Stimulated activated CD4-positive, alpha-beta T cell treated with anti-CD3 and anti-CD28 coated beads, Interleukin-4, amount 100 ng/mL, for 48 hours (primary cell): ENCODE measurements at places on chromosomes 3 and 15.
A peak's percentile ranks its signal among the peaks of the same experiment; 100 is the strongest.

DNA sequence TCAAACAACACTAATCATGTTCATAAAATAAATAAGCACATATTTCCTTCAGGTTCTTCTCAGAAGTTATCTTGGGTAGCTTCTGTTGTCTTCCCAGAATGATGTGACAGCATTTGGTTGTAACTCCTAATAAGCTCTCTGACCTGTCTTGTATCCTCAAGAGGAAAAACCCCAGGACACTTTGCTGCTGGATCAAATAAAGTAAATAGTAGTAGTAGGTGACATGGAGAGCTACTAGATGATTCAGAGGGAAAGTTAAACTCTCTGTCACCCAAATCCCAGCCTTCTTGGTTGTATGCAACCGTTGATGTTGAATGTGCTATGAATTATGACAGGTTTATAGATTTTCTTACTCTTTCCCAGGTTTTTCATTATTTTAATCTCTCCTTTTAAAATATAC, 143.0 kb downstream of the ARPP21 start:
- DNase-seq: no peak

- DNase-seq: no peak
These were observed 370.3 kb upstream of the TPM1 start for GRCh38 chr15:62672268-62672667.

DNA sequence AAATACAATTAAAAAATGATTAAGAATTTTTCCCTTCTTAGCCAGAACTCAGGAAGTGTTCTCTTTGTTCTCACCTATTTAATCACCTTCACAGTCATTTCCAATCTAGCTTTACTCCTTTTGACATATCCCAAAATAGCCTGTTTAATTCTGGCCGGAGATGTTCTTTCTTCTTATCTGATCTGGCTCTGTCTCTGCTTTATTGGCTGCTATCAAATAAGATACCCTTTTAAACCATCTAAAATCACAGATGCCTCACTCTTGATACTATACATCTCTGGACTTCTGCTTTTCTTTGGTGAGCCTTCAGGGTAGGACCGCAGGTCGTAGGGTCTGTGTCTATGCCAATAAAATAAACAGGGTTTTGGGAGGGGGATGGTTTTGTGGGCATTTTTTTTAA, 319.2 kb upstream of the SEMA6D start:
- DNase-seq: no peak

DNA sequence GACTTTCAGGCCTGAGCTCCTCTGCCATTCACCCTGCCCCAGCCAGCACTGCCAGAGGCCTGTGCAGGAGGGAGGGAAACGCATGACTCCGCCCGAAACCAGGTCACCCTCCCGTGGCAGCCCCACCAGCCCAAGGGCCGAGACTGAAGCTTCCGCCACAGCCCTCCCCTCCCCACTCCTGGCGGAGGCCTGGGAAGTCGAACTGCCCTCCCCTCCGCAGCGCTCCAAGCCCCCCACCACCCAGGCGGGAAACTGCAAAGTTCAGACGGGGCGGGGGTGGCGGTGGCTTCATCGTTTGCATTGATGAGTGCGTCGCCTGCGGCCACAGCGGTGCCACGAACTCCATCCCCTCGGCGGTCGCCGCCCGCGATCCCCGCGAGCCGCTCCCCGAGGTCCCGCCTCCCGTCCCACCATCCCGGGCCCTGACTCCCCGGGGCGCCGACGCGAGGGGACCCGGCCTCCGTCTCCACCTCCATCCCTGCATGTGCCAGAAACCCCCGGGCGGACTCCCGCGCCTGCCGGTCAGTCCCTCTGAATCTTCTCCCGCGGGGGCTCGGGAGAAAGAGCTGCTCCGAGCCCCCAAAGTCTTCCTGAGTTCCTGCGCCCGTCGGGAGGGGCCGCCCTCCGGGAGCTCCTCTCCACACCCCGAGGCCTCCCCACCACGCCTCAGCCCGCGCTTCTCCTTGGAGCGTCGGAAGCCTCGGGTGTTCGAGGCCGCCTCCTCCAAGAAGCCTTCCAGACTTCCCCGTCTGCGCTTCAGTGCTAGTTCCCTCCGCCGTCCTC, 698 bp downstream of the MELTF start:
- no peak for DNase-seq

GRCh38 chr3:178238179-178238578, 298.1 kb upstream of the KCNMB2 start:
- DNase-seq: no peak

GRCh38 chr3:32296251-32297204, 58.0 kb downstream of the CMTM8 start:
- peak; percentile 34 for DNase-seq
